T-helper 22 cell (primary cell): ENCODE measurements at places on chromosomes 2 and 18.

- no peak for DNase-seq
Measured at GRCh38 chr18:31275722-31276463, 42.1 kb upstream of the DSG1 start.

DNA sequence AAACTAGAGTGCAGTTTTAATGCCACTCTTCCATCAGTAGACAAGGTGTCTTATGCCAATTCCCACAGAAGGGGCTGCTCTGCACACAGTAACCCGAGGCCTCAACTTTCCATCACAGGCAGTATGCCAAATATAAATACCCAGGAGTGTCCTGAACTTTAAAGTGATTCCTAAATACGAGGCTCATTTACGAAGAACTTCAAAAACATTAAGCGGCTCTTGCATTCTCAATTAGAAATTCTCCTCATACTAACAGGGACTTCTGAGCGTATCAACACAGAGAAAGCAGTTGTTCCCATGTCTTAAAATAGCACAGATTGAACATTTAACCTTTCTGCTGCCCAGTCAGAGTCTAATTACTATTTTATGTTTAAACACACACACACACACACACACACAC lies 638.6 kb downstream of the ERBB4 start:
- no peak for DNase-seq

GRCh38 chr18:2223849-2224248 lies 347.5 kb downstream of the METTL4 start:
- DNase-seq = no peak

- no peak for DNase-seq
Measured at GRCh38 chr2:106028192-106028591, 165.9 kb downstream of the UXS1 start.

GRCh38 chr2:10838734-10839133 lies 26.1 kb upstream of the PDIA6 start:
- no peak for DNase-seq

DNA sequence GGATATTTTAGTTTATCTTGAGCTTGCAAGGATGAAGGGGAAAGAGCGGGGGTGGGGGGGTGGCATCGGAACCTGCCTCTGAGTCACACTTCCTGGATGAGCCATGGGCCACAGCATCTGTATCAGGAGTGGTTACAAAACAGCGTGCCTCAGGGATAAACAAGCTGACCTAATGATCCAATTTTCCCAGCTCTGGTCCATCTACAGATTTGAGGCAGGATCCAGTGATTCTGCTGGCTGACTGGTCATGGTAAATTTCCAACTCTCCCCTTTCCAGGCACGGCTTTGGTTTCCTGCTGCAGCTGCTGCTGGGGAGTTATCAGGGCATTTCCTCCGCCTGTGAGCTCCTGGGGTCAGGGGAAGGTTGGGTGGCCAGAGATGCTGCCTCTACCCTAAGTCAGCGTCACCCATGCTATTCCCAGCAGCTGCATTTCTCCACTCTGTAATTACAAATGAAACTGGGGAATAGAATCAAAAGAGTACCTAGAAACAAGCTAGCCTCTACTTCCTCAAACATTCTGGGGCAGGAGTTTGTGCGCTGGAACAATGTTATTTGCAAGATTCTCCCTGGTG lies 4.7 kb upstream of the HPCAL1 start:
- DNase-seq = peak; percentile 46

GRCh38 chr2:224220586-224221255 lies 181.2 kb downstream of the FAM124B start:
- DNase-seq = no peak

DNA sequence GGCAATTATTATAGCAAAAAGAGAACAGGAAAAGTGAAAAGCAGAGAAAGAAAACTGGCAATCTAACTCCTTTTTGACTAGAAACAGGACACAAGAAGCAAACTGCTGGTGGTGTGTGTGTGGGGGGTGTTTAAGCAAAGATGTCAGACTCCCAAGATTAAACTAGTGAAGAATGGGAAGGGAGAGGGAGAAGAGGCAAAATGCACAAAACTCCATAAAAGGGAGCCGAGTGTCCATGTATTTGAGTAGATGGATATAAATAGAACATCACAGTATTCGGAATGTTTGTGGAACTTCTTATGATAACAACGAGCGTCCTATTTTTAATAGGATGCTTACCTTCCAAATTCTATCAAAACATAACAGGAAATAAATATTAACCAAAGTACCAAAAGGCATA lies 179.8 kb upstream of the TRIB2 start:
- DNase-seq = no peak

DNA sequence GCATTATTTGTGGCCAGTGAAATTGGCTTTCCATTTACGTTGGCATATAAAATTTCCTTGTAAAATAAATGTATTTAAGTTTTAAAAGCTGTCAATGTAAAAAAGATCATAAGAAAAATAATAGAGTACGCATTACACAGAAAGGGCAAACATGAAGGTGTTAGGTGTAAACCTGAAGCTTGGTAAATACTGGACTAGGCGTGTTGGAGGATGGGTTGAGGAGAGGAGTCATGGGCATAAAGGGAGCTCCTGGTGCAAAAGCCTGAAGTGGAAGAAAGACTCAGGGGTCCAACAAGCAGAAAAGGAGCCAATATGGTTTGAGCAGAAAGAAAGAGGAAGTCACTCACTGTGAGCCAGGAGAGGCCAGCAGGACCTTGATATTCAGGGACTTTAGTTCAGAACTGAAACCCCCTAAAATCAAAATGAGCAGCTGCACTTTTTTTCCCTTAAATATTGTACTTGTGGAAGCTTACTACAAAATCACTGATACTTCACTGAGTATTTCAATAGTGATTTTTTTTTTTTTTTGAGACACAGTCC lies 24.4 kb downstream of the SP5 start:
- DNase-seq = no peak

DNA sequence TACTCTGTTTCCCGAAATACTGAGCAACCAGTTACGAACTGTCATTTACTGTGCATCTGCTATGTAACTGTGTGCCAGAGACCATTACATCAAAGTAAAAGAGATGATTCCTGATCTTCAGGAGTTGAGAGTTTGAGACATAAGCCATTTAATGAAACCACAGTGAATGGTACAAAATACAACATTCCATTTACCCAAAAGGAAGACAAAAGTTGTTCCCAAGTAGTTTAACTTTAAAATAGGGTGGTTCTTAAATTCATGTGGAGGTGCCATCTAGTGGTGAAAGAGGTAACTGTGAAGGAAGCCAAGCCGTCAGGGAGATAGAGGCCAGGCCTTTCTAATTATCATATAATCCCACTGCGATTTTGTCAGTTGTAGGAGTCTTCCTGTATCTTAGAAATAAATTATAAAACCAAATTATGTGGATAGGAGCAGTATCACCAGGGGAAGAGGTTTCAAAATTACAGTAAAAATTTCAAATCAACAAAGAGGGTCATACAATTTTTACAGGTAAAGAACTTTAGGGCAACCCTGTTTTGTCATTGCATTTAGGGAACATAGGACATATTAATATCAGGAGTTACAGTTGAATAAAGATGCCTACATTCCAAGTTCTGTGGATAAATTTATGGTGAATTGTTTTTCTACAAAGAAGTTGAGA lies 67.7 kb downstream of the EPAS1 start:
- DNase-seq = no peak

DNA sequence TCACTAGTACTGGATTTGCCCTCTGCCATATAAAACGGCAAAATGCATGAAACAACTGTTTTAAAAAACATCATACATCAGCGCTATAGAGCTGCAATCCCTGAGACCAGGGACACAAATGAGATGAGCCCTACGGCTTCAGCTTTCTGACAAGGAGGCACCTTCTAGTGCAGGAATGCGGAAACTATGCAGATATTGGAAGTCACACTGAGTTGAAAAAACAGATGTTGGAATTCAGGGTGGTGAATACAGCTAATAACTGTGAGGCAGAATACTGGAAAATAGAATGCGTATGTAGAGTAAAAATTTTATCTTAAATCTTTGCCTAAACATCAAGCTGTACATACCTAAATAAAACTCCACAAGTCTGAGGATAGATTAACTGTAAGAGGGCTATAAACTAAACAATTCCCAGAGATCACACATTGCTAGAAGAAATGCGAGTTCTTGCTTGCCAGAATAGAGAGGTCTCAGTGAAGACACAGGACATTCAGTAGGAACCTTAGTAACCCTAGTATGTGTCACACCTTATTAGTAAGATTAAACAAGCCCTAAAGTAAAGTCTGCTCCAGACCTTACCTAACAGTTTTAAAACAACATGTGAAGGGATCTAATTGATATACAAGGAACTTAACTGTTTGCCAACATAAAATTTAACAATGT lies 541.4 kb upstream of the DDX18 start:
- DNase-seq = no peak

DNA sequence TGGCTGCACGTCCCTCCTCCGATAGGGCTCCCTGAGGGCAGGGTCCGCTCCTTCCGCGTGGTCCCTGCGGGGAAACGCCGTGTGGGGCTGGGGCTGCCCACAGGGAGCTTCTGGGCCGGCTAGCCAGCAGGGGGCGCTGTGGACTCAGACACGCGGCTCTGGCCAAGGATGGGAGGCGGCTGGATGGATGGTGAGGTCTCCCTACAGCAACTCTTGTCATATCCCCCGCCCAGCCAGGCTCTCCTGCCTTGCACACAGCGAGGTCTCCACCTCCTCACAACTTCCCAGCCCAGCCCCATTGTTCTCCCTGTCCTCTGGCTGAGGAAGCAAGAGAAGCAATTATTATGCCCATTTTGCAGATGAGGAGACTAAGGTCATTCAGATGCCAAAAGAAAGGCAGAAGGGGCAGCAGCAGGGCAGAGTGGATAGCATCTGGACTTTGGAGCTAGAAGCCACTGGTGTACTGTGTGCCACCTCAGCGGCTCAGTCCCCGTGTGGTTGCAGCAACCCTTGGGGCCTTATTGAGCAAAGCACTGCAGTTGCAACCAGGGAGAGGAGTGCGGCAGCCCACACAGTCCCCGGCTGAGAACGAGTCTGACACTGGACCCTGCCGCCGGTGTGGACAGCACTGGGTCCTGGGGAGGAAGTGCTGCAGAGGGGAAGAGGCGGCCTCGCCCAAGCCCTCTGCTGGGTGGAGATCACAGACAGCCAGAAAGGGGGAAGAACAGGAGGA lies 99.0 kb downstream of the ZFP36L2 start:
- DNase-seq = peak; percentile 68

GRCh38 chr2:238320648-238321281 lies 447 bp downstream of the TRAF3IP1 start:
- DNase-seq = no peak

- DNase-seq = no peak
Measured at GRCh38 chr2:145599756-145600155, 1079.8 kb upstream of the ZEB2 start.

GRCh38 chr2:219611866-219612576 lies 14.4 kb downstream of the STK11IP start:
- no peak for DNase-seq

- peak; percentile 47 for DNase-seq
Measured at GRCh38 chr18:63949068-63949737, at the start of gene HMSD. Gene HMSD, plus strand, starts transcription at chr18:63949301. Its CDS starts 4,155 bp downstream, at chr18:63953456.

- no peak for DNase-seq
Measured at GRCh38 chr2:139721411-139721995, 941.3 kb upstream of the NXPH2 start.
